ENCODE measurements at places on chromosomes 3 and 15.
A peak's percentile ranks its signal among the peaks of the same experiment; 100 is the strongest.

DNA sequence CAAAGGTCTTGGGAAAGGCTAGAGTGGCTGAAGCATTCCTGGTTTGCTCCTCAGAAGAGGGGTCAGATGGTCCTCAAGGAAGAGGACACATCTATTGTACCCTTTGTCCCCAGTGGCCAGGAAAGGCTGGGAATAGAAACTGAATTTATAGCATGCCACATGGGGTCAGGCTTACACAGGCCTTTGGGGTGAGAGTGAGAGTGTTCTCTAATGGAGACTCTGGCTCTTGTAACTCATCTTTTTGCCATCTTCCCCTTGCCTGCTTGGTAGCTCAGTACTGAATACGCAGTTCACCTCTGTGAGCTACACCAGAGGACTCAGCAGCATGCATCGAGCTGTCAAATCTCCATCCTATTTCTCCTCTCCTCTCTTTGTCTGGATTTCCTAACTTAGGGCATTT lies 87.5 kb downstream of the ATP2B2 start:
- no peak for DNase-seq

DNA sequence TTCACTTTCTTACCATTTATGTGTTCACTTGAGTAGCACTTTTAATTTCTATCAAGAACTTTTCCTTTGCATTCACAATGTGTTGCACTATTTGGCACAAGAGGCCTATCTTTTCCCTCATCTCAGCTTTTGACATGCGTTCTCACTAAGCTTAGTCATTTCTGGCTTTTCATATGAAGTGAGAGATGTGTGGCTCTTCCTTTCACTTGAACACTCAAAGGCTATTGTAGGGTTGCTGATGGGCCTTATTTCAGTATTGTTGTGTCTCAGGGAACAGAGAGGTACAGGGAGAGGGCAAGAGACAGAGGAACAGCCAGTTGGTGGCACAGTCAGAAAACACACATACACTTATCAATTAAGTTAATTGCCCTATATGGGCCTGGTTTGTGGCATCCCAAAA lies 127.4 kb upstream of the MLF1 start:
- no peak for DNase-seq

DNA sequence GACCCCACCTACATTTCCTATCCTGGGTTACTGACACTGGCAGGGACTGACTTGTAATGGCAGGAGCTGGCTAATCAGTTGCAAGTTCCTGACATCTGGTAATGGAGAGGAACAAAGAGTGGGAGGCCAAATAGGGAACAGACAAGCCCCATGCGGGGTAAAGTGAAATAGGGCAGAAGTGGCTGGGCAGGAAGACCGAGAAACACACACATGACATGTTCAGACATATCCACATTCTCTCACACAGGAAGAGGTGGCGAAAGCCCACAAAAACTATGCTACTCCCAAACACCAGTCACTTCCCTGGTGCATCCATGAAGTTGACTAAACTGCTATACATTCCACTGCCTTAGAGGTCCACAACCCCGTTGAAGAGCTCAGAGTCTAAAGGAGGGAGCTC lies 394.1 kb upstream of the TBL1XR1 start:
- DNase-seq, result no peak

DNA sequence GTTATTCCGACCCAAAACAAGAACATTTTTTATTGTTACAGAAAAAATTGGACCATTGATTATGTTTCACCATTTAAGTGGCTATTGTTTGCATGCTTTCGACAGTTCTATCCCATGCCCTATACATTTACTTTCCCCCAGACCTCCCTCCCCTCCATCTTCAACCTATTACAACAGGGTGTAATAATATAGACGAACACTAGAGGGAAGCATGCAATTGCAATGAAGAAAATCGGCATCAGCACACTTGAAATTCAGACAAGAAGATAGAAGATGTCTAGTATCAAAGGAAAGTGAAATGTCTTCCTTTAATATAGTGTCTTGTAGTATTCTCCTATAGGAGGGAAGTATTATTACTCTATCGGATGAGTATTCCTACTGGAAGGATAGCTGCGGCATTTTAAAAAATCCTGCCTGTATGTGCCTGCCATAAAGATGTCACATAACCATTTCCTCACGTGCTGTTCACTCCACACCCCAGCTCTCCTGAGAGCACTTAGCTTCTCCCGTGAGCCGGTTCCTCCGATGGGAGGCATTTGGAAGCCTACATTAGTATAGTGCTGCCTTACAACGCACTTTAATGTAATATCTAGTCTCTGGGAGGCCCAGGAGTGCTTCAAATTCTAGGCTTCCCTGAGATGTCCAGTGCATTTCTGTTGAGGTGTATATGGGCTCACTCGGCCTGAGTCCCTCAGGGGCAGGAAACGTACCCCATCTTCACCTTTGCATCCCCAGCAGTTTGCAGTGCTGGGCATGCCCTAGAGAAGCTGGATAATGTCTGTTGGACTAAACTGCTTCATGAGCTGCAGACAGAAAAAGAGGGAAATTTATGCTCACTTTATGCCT lies 17.8 kb upstream of the ERICH6 start:
- no peak for DNase-seq

DNA sequence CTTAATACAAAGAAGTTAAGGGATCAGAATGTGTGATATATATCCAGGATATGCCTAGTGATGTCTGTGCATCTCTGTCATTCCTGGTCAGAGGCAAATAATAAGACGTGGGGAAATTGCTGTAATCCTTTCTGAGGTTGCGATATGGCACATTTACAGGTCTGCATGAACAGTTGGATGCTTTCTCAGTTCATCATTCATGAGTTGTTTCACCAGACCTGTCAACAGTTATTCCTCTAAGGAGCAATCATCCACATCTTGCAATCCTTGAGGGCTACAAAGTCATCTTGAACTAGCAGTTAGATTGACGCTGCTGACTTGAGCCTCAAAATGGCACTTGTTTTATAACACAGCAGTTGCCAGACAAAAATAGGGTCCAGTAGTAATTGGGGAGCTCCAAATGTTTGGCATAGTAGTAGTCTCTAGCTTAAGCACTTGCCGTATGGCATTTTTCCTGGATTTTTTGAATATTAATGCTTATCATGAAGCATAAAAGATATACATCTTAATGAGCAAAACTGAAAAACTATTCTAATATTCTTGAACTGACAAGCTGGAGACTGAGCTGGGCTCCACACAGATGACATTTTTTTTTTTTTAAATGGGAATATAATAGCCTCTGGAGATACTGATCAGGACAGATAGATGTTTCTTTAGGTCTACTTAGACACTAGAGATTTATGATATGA lies 761.7 kb downstream of the VGLL3 start:
- no peak for DNase-seq

DNA sequence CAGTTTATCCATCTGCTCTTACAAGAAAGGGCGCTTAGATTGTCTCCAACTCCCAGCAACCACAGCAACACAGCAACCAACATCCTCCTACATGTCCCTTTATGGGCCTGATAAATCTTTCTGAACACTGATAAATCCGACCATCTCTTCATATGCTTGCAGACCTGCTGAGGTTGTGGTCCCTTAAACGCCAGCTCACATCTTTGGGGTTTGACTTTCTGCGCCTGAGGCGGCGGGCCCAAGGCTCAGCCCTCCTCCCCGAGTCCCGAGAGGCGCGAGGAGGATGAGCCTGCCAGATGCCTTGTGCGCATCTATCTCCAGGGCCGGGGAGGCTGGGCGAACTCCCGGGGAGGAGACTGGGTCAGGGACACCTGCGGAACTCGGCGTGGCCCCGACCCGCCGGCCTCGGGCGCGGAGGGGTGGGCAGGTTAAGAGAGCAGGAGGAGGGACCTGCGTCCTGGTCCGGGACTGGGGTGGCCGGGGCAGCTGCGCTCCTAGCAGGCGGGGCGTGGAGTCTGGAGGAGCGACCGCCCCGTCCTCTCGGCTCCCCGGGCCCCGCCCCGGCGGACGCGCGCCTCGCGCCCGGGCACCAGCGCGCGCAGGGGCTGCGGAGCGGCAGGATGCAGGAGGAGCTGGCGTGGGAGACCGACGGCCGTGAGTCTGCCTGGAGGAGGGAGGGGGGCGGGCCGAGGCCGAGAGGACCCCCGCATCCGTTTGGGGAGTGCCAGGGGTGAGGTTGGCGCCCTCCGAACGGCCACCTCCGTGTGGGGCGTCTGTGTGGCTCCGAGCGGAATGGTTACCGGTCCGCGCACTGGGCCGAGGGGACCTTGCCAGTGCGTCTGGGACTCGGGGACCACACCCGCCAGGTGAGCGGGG lies at the start of gene ANKDD1A:
TSS of gene ANKDD1A (plus strand) at position 592 of the 876 bp plus-strand sequence. CDS start at position 621, 29 bp downstream.
- DNase-seq, result peak; percentile 79

DNA sequence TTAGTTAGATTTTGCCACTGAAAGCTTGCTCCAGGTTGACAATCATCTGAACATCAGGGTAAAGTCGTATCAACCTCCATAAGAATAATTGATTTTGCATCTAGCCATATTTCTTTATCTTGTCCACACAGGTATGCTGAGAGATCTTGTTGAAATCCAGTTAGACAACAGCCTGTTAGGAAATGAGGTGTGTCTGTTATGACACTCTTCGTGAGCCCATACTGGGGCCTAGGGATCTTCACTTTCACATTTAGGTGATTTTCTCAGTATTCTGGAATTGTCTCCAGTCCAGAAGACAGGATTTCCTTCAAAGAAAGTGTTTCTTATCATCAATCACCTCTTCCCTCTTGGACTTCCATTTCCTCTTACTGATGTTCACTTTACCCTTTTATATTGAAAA lies 18.1 kb downstream of the DNAJB11 start:
- no peak for DNase-seq

- no peak for DNase-seq
These were observed 429.7 kb upstream of the ROBO2 start for GRCh38 chr3:76610150-76610549.

DNA sequence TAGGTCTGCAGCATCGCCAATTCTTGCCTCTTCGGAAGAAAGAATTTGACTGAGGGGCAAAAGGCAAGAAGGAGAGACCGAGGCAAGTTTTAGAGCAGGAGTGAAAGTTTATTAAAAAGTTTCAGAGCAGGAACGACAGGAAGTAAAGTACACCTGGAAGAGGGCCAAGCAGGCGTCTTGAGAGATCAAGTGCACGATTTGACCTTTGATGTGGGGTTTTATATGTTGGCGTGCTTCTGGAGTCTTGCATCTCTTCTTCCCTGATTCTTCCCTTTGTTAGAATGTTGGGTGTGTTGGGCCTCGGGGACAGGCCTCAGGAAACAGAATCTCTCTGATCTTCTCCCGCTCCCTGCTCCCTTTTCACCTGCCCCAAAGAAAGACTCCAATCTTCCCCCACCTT lies 40.6 kb upstream of the FLNB start:
- DNase-seq, result no peak

DNA sequence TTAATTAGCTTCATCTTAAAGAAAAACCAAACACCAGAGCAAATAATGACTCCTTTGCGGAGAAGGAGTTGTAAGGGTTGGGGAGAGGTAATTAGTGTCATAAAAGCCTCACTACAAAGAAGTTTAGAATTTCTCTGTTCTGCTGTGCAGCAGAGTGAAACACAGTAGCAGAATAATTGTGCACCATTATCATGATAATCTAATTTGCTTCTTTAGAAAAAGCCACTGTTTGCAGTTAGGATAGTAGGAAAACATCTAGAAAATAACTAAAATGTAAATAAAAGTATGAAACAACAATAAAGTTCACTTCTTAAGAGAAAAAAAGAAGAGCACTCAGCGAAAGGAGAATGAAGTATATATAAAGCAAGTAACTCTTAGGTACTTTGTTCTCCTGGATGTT lies 5.5 kb downstream of the SHOX2 start:
- DNase-seq, result no peak

DNA sequence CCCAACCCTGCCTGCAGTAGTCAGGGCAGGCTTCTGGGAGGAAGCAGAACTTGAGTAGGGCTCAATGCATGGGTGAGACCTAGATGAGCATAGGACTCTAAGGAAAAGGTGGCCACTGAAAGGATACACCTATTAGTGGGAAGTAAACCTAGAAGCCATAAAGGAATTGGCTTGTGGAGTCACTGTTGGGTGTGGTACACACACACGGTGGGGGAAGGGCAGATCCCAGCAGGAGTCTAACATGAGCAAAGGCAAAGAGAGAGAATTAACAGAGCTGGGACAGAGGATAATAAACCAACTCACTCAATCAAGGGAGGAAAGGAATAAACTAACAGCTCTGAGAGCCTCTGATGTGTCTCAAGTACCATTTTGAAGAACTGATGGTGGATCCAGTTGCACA lies 23.1 kb downstream of the DAPK2 start:
- DNase-seq, result no peak

DNA sequence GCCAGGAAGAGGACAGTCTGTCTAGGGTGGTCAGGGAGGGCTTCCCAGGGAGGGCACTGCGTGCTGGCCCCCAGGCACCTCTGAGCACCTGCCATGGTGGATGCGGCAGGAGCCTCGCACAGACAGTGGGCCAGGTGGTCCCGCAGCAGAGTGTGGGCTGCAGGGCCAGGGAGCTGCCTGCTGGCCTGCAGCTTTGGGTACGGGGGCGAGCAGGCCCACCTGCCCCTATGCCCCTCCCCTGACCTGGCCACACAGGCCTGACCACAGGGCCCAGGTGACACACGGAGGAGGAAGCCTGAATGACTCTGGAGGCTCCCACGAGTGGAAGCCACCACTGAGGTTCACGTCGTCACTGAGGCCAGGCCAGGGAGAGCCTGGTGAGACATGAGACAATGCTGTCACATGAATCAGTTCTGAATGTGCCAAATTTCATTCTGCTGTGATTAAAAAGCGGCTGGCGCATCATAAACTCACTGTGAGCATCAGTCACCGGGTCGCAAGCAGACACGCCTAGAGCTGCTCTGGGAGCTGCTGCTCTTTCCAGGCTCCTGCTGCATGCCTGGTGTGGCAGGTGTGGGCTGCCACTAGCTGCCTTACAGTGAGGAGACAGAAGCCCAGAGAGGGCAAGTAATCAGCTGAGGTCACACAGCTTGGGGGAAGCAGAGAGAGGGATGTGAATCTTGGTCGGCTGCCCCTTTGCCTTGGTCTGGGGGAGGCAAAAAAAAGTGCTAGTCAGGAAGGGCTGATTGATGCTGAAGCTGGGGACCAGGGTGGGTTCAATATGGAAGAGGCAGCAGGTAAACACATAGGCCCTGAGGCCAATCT lies 39.5 kb upstream of the IQSEC1 start:
- DNase-seq, result no peak

- peak; percentile 91 for DNase-seq
These were observed 105.5 kb downstream of the IQSEC1 start for GRCh38 chr3:12967606-12968351.

DNA sequence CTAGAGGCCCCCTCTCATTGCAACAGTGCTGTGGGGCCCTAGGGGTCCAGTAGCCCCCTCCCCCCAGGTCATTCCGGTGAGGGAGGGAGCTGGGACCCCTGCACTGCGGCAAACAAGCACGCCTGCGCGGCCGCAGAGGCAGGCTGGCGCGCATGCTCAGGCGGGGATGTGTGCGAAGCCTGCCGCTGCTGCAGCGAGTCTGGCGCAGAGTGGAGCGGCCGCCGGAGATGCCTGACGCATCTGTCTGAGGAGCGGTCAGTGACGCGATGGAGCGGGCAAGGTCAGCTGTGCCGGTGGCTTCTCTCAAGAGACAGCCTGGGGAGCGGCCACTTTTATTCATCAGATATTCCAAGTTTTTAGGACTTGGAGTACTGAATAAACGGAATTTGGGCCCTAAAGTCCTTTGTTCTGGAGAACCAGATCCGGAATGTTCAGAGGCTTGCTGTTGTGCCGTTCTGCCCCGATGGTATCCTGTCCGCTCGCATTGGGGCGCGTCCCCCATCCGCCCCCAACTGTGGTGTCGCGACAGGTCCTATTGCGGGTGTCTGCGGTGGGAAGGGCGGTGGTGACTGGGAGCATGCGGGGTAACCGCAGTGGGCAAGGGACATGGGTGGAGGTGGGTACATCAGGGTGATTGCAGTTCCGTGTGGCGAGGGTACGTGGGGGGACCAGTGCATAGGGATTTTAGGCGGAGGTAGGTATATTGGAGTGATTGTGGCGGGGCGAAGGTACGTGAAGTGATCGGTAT lies at the start of the genes SNRPN and SNURF:
TSS of gene SNRPN (plus strand) at position 205 of the 748 bp plus-strand sequence. CDS start 19,467 bp downstream, outside the sequence.
TSS of gene SNURF (plus strand) at position 205 of the 748 bp plus-strand sequence. CDS start at position 267, 62 bp downstream.
- DNase-seq, result peak; percentile 81

- no peak for DNase-seq
These were observed 64.8 kb downstream of the BOC start for GRCh38 chr3:113275929-113276750.

All from activated CD8-positive, alpha-beta memory T cell treated with anti-CD3 and anti-CD28 coated beads, Interleukin-2, amount 50 U/mL, for 48 hours (primary cell).